ENCODE measurements at places on chromosomes 7 and 10. TPM values are rescaled to one million over a fixed set of nuclear protein-coding genes. Genes with fewer than 3 reads are reported as not detected.
A peak's percentile ranks its signal among the peaks of the same experiment; 100 is the strongest.

The GJD4 gene
- not detected for total RNA-seq

The KEL gene
- total RNA-seq: 1.5 TPM

The ZNF485 gene
- 1.7 TPM for total RNA-seq

DNA sequence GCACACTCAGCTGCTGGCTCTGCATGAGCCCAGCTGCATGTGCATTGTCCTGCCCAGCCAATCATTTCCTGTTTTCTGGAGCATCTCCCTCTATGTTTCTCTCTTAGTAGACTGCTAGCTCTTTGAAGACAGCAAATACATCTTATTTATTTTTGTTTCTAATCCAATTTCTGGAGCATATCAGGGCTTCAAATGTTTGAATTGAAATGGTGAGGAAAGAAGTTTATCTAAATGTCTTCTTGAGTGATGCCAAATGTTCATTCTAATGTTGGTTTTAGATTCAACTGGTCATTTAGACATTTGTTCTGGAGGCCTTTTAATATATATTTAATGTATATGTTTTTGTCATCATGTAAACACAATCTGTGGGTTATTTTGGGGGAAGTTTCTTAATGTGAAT lies 141.9 kb downstream of the DNAJB9 start:
- no peak overlapping the region for H3K27ac ChIP-seq
- H3K27me3 ChIP-seq: peaks cover 7% of the 10 kb centered on the region
- no peak for DNase-seq
- no peaks in the 10 kb centered on the region for H3K36me3 ChIP-seq

DNA sequence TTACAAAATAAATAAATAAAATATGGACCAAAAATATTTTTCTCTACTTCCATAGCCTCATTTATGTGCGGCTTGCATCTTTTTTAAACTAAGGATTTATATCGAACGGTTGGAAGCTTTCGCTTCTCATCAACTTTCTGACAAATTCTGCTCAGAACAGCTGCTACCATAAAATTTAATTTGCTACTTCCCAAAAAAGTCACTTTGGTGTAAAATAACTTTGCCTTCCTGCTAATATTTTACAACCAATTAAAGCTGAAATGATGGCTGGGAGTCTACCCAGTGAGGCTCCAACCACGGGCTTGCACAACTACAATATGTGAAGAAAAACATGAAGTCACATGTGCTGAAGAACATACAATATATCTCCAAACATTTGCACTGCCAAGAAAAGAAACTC lies 253.1 kb upstream of the NEBL start:
- peaks cover 45% of the 10 kb centered on the region for H3K27me3 ChIP-seq
- H3K36me3 ChIP-seq: no peaks in the 10 kb centered on the region
- DNase-seq: no peak
- H3K27ac ChIP-seq: no peak overlapping the region
- H3K4me3 ChIP-seq: no peak overlapping the region

- DNase-seq: peak; percentile 5
- H3K4me3 ChIP-seq: no peak overlapping the region
- H3K27ac ChIP-seq: peak overlapping the region; percentile 93
- peaks cover 1% of the 10 kb centered on the region for H3K36me3 ChIP-seq
- no peaks in the 10 kb centered on the region for H3K27me3 ChIP-seq
Observed at GRCh38 chr7:131893631-131894340, 337.4 kb upstream of the PODXL start.

The MUC12 gene
- total RNA-seq: not detected

The ABCC2 gene
- 0.24 TPM for total RNA-seq

DNA sequence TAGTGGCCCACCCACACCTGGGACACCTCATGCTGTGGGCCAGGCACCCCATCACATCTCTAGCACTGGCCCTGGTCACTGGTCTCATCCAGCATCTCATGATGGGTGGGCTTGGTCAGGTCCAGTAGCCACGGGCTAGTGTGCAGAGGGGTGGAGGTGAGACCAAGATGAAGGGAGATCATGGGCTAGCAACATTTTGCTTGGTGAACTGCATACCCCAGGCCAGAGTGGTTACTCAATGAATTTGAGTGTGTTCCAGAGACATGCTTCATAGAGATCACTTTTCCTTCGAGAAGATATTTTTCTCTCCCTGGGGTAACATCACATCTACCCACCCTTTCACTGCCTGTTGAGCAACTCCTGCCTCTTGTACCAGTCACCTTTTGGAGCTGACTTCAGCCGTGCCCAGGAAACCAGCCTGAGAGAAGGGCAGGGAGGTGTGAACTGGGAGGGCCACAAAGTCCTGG lies 44.2 kb downstream of the MINDY4 start:
- no peaks in the 10 kb centered on the region for H3K27me3 ChIP-seq
- H3K36me3 ChIP-seq: peaks cover 5% of the 10 kb centered on the region
- peaks cover 33% of the 10 kb centered on the region for H3K4me1 ChIP-seq
- peak; percentile 19 for DNase-seq

DNA sequence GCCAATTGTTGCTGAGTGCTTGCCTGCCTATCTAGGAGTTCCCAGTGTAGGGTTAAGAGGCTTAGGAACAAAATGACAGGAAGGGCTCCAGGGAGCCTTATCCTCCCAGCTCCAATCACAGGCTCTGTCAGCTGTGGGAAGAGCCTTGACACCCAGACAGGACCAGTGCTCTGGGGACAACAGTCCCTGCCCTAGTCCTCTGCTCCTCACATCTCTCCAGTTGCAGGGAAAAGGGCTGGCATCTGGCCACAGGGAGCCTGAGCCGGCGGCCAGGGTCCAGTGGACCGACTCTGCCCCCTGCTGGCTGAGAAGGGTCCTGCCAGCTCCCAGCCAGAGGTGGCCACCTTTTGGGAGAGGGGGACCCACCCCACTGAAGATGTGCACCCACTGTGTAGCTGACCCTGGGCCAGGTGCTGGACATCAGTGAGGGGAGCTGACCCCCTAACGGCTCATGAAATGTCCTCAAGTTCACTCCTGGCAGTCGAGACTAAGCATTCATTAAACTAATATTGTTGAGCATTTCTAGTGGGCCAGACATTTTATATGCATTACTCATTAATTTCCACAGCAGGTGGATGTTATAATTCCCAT lies 17.6 kb downstream of the DNAJB12 start:
- peak; percentile 93 for DNase-seq
- peak overlapping the region; percentile 95 for H3K27ac ChIP-seq
- no peak overlapping the region for H3K4me3 ChIP-seq
- no peaks in the 10 kb centered on the region for H3K27me3 ChIP-seq
- H3K36me3 ChIP-seq: peaks cover 23% of the 10 kb centered on the region
- H3K4me1 ChIP-seq: peaks cover 50% of the 10 kb centered on the region

DNA sequence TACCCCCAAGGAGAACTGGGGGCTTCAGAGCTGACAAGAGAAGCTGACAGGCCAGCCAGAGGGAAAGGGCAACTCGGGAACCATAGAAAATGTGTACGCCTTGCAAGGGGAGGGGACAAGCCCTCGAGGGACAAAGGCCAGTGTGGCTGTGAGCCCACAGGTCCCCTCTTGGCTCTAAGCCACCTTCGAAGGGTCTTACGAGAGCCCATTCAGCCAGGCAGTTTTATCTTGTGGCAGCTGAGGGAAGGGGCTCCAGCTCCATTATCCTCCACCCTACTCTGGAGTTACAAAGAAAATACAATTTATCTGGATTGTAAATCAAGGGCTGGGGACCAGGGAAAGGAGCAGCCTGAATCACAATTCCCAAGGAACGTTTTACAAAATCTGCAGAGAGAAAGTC lies 159.5 kb upstream of the ZMIZ1 start:
- H3K4me3 ChIP-seq: no peak overlapping the region
- H3K27ac ChIP-seq: no peak overlapping the region
- peaks cover 6% of the 10 kb centered on the region for H3K27me3 ChIP-seq
- peaks cover 18% of the 10 kb centered on the region for H3K4me1 ChIP-seq

- H3K4me1 ChIP-seq: peaks cover 18% of the 10 kb centered on the region
- no peak overlapping the region for H3K4me3 ChIP-seq
- H3K36me3 ChIP-seq: peaks cover 2% of the 10 kb centered on the region
Observed at GRCh38 chr10:87700031-87700796, 40.5 kb downstream of the PAPSS2 start.

DNA sequence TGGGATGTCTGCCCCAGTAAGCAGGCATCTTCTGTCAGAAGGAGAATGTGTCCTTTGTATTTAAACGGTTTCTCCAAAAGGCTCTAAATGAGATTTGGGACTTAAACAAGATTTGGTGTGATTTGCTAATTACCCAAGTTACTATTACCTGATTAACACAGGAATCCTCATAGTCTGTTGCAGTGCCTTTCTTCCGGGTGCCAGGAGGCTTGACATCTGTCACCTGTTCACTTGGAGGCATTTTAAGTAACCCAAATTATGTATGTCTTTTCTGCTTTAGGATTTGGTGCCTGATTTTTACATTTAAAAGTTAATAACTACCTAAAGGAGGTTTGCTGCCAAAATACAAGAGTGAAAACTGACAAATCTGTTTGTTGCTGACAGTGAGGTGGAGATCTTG lies 587.9 kb upstream of the GALNT17 start:
- H3K36me3 ChIP-seq: peaks cover 6% of the 10 kb centered on the region
- H3K4me1 ChIP-seq: peaks cover 5% of the 10 kb centered on the region
- H3K4me3 ChIP-seq: no peak overlapping the region
- DNase-seq: no peak
- H3K27ac ChIP-seq: no peak overlapping the region
- no peaks in the 10 kb centered on the region for H3K27me3 ChIP-seq

The PITRM1 gene
- 76.5 TPM for total RNA-seq

- no peak for DNase-seq
- H3K27me3 ChIP-seq: no peaks in the 10 kb centered on the region
- H3K4me3 ChIP-seq: no peak overlapping the region
Observed at GRCh38 chr10:10677479-10677878, 340.2 kb upstream of the CELF2 start.

The SPDYE6 gene
- not detected for total RNA-seq

GRCh38 chr10:132524443-132525285 lies 12.9 kb upstream of the INPP5A start:
- peaks cover 23% of the 10 kb centered on the region for H3K4me1 ChIP-seq
- H3K4me3 ChIP-seq: no peak overlapping the region
- no peak overlapping the region for H3K27ac ChIP-seq
- peaks cover 2% of the 10 kb centered on the region for H3K36me3 ChIP-seq

DNA sequence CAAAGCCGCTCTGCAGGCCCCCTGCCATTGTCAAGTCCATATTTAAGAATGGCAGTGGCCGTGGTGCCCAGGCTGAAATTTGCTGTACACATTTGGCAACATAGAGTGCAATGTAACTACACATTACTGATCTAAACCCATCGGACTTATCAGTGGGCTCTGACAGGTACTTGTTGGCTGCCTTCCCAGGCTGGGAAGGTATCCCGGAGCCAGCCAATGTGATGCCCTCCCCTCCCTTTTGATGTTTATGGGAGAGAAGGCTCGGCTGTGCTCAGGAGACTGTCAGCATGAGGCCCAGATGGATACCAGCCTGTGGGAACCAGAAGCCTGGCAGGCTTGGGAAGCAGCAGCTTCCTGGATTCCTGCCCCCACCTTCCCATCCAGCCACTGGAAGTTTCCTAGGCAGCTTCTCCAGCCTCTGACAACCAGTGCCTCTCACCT lies 146.1 kb upstream of the TCF7L2 start:
- H3K27ac ChIP-seq: no peak overlapping the region
- H3K36me3 ChIP-seq: peaks cover 3% of the 10 kb centered on the region
- H3K4me3 ChIP-seq: no peak overlapping the region
- DNase-seq: peak; percentile 40
- H3K4me1 ChIP-seq: peaks cover 2% of the 10 kb centered on the region

DNA sequence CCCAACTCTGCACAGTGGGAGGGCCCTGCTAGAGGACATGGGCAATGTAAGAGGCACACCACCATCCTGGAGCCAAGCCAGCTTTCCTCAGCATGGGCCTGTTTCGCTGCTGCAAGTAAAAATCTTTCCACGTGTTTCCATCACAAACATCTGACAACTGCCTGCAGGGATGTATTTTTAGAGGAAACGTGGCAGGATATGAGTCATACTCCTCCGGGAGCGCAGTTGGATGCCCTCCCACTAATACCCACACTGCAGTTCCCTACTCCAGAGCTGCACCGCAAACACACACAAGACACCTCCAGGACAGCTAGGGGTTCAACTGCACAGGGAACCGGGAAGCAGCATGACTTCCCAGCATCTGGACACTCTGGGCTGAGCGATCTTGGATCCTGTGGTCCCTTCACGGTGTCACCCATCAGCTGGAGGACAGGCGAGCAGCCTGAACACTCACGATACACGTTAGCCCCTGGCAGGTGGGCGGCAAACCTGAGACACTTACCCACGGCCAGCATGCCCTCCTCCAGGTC lies 26.1 kb downstream of the PLAC9 start:
- H3K4me1 ChIP-seq: peaks cover 74% of the 10 kb centered on the region
- peak overlapping the region; percentile 87 for H3K27ac ChIP-seq
- H3K27me3 ChIP-seq: no peaks in the 10 kb centered on the region
- H3K36me3 ChIP-seq: peaks cover 52% of the 10 kb centered on the region

DNA sequence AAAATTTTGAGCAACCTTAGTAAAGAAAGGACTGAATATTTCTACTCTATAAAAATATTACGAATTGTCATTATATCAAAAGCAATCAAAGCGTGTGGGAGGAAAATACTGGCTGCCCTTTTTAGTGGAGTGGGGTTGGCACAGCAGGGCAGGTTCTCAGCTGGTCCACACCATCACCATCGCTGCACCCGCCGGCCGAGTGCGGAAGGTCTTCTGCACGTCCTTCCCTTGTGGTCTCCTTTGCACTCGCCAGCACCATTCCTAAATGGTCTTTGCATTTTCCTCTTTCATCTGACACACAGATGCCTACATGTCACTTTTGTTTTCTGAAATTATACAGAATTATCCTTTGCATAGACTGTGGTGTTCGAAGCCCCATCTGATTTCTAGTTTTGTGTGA lies 116.6 kb upstream of the LANCL2 start:
- H3K27ac ChIP-seq: no peak overlapping the region
- no peaks in the 10 kb centered on the region for H3K36me3 ChIP-seq
- H3K4me1 ChIP-seq: peaks cover 42% of the 10 kb centered on the region

The LHFPL3 gene
- not detected for total RNA-seq

- H3K27ac ChIP-seq: no peak overlapping the region
- H3K27me3 ChIP-seq: peaks cover 9% of the 10 kb centered on the region
- DNase-seq: no peak
- no peak overlapping the region for H3K4me3 ChIP-seq
- no peaks in the 10 kb centered on the region for H3K36me3 ChIP-seq
Observed at GRCh38 chr7:101667920-101668319, 38.8 kb upstream of the MYL10 start.

DNA sequence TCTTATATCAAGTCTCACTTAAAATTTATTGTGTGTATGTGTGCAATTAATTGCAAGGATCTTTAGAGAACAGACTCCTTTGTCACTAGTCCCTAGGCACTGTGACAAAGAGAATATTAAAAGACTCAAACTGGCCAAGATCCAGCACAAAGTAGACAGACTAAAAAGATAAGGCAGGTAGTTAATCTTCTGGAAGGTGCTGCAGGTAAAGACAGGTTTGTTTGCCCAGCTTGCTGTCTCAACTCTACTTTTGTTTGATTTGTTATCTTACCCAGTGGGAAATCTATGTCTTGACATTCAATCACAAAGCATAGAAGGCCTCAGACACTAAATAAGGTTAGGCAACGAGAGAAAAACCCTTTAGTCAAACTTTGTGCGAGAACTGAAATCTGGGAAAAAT lies 807.9 kb upstream of the LRRN3 start:
- no peaks in the 10 kb centered on the region for H3K27me3 ChIP-seq
- H3K27ac ChIP-seq: no peak overlapping the region
- no peaks in the 10 kb centered on the region for H3K36me3 ChIP-seq

The OR6V1 gene
- total RNA-seq: not detected

The CDHR3 gene
- total RNA-seq: 4.0 TPM

The NPFFR1 gene
- total RNA-seq: not detected

The PRSS37 gene
- total RNA-seq: not detected

GRCh38 chr7:48028938-48029337 lies at the start of gene SUN3:
Gene SUN3, minus strand, starts transcription at chr7:48029107. Its CDS starts 169 bp downstream, at chr7:48028938.
- DNase-seq: no peak
- H3K4me3 ChIP-seq: no peak within 1 kb of the TSS
- H3K4me1 ChIP-seq: no peaks in the 10 kb centered on the region
- H3K27ac ChIP-seq: no peak within 1 kb of the TSS
- H3K27me3 ChIP-seq: peaks cover 73% of the 10 kb centered on the region

The PLEKHS1 gene
- total RNA-seq: 0.11 TPM

Measured in osteocyte (in vitro differentiated cells).